ENCODE measurements at places on chromosomes 7 and 10.

- no peak for DNase-seq
These were observed 16.4 kb upstream of the FERD3L start for GRCh38 chr7:19161671-19162070.

- no peak for DNase-seq
These were observed 140.2 kb downstream of the PTN start for GRCh38 chr7:137203351-137203750.

GRCh38 chr10:102407425-102408130, 11.0 kb downstream of the PSD start:
- DNase-seq, result no peak

DNA sequence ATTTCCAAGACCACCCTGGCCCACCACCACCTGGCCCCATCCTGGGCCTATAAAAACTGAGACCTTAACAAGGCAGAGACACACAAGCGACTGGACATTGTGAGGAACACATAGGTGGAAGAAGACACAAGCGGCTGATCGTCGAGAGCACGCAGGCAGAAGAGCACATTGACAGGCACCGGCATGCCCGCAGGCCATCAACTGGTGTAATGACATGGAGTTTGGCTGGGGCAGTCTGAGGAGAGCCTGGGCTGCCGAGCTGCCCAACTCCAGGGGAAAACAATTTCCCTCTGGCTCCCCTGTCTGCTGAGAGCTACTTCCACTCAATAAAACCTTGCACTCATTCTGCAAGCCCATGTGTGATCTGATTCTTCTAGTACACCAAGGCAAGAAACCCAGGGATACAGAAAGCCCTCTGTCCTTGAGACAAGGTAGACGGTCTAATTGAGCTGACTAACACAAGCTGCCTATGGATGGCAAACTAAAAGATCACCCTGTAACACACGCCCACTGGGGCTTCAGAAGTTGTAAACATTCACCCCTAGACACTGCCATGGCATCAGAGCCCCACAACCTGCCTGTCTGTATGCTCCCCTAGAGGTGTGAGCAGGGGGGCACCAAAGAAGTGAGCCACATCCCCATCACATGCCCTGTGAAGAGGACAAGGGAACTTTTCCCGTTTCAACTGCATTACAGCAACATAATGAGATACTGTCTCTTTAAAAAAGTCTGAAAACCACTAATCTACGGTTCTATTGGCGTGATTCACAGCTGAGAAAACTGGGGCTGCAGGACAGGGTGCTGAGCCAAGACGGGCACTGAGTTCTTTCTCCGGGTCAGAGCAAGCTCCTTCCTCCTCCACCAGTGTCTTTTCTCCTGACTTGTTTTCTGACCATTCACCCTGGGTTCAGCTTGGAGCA, 18.5 kb upstream of the TNS3 start:
- DNase-seq, result no peak

DNA sequence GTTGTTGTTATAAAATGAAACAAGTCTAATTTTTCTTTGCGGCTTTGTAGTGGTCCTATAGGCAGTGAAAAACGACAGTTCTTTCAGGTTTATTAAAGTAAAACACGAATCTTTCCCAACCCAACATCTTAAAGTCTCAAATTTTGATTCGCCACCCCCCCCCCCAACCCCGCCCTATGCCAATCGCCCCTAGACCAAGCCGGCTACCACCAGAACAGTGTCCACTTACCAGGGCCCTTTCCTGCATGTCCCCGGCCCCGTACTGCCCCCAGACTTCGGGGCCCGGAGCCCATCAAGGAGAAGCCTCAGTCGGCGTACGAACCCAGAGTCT, 335 bp upstream of the CHCHD1 start:
- no peak for DNase-seq

- no peak for DNase-seq
These were observed 98.0 kb upstream of the GATA3 start for GRCh38 chr10:7956508-7956907.

DNA sequence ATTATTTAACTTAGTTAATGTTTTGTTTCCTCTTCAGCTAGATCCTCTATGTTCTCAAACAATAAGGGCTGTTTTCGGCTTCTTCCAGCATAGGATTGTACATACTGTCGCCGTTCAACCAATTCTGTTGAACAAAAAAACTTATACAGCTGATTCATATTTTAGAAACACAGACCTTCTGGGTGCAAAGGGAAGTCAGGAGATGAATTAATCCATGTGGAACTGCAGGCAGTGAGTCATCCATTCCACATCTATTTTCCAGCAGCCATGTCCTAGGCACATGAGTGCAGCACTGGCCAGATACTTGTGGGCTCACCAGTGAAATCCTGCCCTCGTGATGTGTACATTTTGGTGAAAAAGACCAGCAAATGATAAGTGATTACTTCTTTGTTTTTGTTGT, 163.2 kb downstream of the JAZF1 start:
- no peak for DNase-seq

DNA sequence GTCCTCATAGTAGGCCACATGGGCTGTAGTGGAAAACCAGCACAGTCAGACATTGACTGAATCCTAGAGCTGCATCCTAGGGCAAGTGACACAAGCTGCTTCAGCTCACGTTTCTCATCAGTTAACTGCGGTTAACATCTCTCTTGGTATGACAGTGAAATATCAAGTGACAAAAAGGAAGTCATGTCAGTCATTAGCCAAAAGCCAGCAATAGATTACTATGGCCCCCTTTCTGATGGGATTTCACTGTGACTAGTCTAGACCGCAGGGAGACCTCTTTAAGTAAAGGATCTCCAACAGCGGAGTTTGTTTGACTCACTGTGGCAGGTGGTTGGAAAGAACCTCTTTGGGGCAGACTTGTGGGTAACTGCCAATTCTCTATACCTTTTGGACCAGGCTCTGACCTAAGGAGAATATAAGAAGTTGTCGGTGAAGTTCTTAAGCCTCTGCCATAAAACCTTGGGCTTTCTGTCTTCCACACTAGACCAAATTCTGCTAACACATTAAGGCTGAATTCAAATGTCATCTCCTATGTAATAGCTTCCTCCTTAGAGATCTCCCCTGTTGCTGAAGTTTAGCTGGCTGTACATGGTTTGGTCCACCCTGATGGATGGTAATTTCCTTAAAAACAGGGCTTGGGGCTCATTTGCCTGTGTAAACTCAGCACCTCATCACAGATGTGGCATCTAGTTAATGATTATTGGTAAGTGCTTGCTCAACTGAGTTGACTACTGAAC, 115.3 kb downstream of the SGMS1 start:
- DNase-seq, result no peak

DNA sequence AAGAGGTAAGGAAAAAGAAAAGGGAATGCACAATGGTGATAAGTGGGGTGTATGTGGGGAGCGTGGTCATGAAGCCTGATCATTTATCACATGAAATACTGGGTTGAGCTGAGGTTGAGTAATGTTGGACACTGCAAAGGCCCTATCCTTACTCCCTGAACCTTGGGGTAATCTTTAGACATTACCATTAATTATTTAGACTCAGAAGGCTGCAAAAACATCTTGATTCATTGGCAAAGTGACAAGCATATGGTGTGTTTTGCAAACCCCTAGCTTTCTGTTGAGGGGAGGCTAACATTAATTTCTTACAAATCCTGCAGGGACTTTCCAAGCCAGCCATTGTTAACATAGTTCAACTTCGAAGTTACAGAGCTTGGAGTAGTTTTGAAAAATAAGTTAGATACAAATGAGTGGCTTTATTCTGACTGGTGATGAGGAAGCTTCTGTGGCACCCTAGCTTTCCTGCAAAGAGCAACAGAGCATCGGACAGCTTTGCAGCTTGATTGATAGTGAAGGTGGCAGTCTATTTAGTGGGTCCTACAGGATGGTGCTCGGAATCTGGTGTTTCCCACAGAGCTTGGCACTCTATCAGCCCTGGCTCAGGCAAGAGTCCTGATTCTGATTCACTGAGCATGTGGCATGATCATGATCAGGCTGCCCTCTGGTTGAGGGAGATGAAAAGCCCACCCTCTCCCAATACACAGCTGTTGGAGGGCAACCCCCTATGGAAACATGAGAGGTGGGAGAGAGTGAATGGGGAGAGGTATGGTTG, 153.7 kb upstream of the NPVF start:
- no peak for DNase-seq

- DNase-seq, result no peak
These were observed 675 bp upstream of the GIMAP1 start for GRCh38 chr7:150715738-150716137.

DNA sequence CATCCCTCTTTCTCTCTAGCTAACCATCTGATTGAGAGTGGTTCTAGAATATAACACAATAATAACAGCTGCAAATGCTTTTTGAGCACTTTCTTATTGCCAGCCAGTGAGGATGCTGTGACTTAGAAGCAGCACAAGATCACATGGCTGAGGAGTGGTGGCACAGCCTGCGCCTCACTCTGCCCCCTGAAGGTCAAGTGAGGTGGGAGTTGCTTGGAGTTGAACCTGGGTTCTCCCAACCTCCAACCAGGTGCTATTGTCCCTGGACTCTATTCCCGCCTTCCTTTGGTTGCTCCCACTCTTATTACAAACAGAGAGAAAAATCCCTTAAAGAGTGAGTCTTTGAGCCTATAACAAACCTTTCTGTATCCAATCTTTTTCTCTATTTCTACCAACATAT, 280.3 kb upstream of the PODXL start:
- DNase-seq, result no peak

- no peak for DNase-seq
These were observed 194.4 kb downstream of the CCSER2 start for GRCh38 chr10:84522612-84523462.

DNA sequence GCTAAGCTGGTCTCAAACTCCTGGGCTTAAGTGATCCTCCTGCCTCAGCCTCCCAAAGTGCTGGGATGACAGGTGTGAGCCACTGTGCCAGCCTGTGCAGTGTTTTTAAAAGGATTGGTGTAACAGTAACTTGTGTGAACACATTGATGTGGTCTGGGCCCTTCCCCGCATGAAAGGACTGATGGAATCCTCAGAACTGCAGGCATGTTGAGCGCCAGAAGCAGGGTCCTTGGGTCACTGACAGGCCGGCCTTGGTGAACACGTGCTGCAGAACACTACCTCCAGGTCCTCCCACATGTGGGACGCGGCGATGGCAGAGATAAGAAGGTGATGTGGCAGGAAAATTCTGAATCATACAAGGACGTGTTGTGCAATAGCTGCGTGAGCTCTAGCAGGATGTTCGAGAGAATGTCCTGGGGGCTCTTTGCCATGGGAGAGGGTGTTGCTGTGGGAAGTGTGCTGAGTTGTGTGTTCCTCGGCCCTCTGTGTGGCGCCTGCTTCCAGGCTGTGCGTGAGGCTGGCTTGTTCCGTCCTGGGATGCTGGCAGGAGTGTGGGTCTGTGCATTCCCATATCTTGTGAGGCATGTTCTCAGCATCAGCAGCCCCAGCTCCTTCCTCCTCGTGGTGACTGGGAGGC, 68.2 kb downstream of the DNAJB6 start:
- no peak for DNase-seq

DNA sequence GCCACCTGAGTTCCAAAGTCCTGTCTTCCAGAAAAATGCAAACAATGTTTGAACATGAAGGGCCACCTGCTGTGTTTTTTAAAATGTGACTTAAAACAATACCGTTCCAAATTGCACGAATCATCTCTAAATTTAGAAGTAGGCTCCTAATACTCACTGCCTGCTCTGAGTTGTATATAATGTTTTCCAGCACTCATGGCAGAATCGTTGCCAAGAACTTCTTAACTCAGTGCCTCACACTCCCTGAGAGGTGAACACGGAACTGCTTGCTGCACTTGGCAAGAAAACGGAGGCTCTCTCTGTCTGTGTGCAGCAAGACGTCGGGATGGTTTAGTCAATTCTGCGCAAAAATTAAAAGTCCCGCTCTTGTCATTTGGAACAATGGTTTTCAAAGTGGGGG, 757.3 kb upstream of the AUTS2 start:
- DNase-seq, result no peak

GRCh38 chr10:51255381-51255780, 181.1 kb downstream of the PRKG1 start:
- DNase-seq, result no peak

DNA sequence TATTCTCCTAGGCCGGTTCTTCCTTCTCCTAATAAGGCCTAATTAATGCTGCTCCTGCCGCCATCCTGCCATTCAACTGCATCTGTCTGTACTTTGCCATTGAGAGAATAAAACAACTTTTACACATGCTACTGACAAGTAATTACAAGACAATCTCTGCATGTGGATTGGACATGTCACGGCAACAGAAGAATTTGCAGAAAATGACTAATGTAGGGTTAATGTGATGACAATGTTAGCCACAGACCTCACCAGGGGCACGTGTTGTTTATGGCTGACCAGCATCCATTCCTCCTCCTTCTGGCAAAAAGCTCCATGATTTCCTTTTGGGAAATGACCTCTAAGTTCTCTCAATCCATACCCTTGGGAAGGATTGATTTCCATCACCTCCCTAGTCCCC, 58.0 kb downstream of the NEBL start:
- no peak for DNase-seq

DNA sequence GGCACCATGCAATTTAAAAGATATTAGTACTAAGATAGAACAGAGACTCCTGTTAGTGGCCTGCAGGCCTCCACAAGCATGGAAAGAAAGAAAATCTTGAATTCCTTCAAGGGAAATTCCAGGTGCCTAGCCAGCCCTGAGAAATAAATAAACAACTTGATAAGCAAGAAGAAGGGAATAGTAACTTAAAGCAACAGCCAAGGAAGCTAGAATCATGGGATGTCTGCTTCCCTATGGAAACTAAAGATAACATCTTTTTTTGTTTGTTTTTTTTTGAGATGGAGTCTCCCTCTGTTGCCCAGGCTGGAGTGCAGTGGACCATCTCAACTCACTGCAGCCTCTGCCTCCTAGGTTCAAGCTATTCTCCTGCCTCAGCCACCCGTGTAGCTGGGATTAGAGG, 128.6 kb downstream of the SKIDA1 start:
- DNase-seq, result no peak

- DNase-seq, result no peak
These were observed 24.8 kb downstream of the KCNH2 start for GRCh38 chr7:150953061-150953997.

GRCh38 chr10:60646966-60647796, 131.1 kb upstream of the CDK1 start:
- DNase-seq, result no peak

GRCh38 chr10:52280051-52280450, 34.0 kb upstream of the DKK1 start:
- DNase-seq, result no peak

DNA sequence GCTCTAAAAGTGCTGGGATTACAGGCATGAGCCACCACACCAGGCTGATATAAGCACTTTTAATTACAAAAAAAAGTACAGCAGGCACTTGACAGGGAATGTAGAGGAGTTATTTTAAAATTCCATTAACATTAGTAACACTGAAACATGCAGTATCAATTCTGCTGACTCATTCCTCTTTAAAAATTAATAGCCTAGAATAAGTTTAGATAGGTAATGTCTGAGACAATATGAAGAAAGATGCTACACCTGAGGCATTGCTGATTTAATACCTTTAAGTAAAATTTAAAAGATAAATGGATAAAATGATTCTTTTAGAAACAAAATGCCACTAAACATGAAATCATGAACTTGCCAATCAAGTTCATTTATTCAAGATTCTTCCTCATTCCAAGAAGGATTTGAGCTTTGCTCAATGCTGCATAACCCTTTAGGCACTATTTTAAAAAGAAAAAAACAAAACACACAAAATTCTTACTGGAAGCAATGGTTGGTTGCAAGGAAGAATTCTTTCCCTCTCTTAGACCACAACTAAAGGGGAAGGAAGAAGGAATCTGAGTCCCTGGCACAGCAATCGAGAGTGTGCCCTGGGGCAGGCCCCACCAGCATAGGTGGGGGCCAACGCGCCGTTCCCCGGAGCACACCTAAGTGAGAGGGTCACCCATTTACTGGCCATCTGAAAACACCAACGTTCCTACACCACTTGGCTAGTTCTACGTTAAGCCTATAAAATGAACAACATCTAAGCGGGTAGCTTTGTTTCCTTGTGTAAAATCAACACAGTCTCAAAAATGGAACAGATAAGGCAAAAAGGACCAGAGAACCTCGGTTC, 26.6 kb downstream of the ESYT2 start:
- no peak for DNase-seq
